NCI-H187 (cell line): ENCODE measurements at places on chromosomes 13 and 19.

- DNase-seq = no peak
These were observed 21.1 kb downstream of the LATS2 start for GRCh38 chr13:21040120-21040826.

- peak; percentile 39 for DNase-seq
These were observed at the start of gene GADD45GIP1 for GRCh38 chr19:12956446-12957388. Gene GADD45GIP1, minus strand, starts transcription at chr19:12957223. Its CDS starts 11 bp downstream, at chr19:12957212.

- no peak for DNase-seq
These were observed 65.6 kb downstream of the IER2 start for GRCh38 chr19:13215572-13216380.

GRCh38 chr13:72820156-72820897, 38.4 kb downstream of the PIBF1 start:
- no peak for DNase-seq

- no peak for DNase-seq
These were observed 36.2 kb downstream of the GPC6 start for GRCh38 chr13:93262729-93263345.

- no peak for DNase-seq
These were observed 54.5 kb downstream of the SPTBN4 start for GRCh38 chr19:40521276-40521675.
